ENCODE measurements at places on chromosomes 5 and 9.

- DNase-seq, result no peak
Measured at GRCh38 chr9:84993105-84993504, 323.6 kb downstream of the NTRK2 start.

DNA sequence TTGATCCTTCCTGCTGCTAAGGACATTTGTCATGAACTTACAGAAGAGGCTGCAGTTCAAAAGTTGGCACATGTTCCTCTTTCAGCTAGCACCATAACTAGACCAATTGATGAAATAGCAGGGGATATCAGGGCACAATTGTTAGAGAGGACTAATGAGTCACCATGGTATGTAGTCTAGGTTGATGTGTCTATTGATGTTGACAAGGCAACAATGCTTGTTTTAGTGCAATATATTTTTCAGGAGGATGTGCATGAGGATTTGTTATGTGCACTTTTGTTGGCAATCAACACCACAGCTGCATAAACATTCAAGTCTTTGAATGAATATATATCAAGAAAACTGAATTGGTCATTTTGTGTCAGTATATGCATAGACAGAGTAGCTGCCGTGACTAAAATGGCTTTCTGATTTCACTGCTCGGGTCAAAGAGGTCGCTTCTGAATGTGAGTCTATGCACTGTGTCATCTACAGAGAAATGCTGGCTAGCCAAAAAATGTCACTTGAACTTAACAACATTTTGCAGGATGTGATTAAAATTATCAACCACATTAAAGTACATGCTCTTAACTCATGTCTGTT lies 68.0 kb downstream of the FGF10 start:
- DNase-seq, result no peak

DNA sequence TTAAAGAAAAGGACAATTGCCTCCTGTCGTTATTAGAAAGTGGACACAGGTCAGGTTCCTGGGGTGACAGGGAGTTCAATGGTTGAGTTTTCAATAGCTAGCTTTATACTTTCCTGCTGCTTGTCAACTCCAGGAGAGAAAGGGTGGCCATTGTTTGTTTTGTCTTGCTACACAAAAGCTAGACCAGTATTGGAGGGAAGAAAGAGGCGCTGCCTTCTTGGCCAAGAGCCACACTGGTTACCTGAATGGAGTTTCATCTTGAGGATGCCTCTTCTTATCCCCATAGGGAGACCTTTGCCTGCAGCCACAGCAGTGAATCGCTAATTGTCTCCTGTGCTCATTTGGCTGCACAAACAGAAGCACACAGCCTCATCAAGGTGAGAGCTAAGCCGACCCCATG lies 279.4 kb upstream of the GRIA1 start:
- DNase-seq, result no peak

DNA sequence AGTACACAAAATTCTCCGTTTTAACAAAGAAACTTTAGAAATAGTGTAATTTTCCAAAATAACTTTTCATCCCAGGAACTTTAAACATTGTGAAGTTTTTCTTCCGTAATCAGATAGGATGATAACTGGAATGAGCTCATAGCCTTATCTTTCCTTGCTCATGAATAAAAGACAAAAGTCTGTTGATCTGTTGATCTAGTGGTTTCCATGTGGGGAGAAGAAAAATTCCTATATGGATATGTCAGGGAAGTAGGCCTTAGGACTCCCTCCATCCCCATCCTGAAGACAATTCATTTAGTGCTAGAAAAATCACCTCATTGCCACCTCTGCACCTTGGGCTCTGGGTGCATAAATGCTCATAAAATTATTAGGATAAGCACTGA lies 266.6 kb downstream of the SMARCA2 start:
- no peak for DNase-seq

GRCh38 chr5:74462356-74462755 lies 178.2 kb downstream of the ENC1 start:
- no peak for DNase-seq

DNA sequence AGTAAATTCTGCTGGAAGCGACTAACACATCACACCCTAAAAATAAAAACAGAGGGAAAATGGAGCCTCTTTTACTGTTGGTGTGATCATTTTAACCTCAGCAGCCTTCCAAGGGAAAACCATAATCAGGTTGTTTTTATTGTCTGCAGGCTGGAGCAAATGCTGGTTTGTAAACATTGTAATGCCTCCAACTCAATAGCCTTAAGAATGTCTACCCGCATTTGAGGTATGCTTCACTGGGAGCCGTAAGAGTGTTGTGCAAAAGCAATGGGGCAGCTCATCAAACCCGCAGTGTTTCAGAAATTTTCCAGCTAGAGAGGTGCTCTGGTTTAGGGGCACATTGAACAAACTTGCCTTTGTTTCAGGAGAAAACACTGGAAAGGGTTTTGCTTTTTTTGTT lies 17.0 kb downstream of the NIM1K start:
- no peak for DNase-seq

GRCh38 chr9:72150661-72151060 lies 1.4 kb downstream of the GDA start:
- no peak for DNase-seq

- DNase-seq, result no peak
Measured at GRCh38 chr5:111144352-111144930, 52.3 kb downstream of the WDR36 start.

DNA sequence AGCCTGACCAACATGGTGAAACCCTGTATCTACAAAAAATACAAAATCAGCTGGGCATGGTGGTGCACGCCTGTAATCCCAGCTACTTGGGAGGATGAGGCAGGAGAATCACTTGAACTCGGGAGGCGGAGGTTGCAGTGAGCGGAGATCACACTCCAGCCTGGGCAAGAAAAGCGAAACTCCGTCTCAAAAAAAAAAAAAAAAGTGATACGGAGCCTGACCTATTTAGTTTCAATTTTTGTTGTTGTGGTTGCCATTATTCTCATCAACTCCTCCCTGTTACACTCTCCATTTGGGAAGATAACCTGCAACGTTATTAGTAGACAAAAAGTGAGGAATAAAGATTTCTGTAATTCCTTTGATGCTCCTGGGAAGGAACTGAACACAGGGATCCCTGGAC lies 1.3 kb downstream of the STOM start:
- DNase-seq, result no peak

- no peak for DNase-seq
Measured at GRCh38 chr9:117149996-117150395, 264.9 kb downstream of the ASTN2 start.

- no peak for DNase-seq
Measured at GRCh38 chr9:137053944-137054931, at the start of gene ENTPD2. Gene ENTPD2 (minus strand): TSS chr9:137054061. CDS start chr9:137053997, 64 bp downstream.

- DNase-seq, result no peak
Measured at GRCh38 chr9:79264511-79265355, 307.0 kb upstream of the TLE4 start.

DNA sequence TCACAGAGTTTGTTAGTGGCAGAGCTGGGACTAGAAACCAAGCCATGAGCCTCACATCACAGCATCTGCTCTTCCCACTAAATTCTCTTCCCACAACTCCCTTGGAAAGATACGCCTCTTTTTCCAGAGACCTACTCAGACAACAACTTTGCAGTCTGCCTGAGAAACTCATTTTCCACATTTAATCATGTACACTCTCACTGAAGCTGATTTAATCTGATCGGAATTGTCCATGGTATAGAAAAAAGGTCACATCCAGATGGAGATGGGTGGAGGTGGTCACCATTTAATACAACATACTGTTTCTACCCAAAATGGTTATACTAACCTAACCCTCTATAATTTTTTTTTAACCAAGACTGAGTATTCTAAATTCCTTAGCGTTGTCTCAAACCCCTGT lies 366.2 kb downstream of the ENC1 start:
- DNase-seq, result no peak

DNA sequence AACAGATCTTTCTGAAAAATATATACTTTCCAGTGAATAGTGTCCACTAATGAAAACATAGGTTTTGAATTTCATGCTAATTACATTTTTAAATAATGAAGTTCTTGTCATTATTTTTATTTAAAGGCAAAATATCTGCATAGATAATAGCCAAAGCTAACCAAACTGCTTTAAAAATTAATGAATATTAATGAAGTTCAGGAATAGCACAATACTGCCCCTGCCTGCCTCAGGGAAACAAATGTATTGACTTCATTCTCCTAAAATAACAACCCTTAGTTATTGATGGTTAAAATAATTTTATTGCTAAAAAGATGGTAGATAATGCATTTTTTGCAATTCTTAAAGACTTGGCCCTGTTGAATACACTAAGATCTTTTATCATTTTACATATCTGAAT lies 103.6 kb upstream of the SSBP2 start:
- no peak for DNase-seq

GRCh38 chr9:79889369-79889768 lies 317.6 kb downstream of the TLE4 start:
- no peak for DNase-seq

DNA sequence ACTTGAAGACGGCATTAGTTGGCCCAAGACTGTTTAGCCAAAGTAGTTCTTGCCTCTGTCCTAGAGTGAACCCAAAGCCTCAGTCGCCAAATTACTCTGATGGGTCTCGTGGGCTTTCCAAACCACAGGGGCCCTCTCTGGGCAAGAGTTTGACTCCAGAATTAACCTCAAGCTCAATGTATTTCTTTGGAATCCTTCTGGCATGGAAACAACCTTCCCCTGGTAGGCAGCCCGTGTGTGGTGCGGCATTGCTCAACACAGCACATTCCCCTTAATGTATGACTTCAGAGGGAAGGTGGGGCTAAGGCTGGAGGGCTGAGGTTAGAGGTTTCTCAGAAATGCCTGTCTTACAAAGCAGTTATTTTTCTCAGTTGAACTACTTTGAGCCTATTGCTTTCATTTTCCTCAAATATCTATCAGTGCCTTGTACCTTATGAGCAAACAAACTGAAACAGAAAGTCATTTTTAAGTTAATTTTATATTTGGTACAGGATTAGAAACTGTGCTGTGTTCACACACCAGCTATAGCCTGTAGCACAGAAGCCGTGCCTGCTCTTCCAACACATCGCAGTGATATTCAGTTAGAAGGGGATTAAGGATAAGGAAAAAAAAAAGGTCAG lies 123.9 kb upstream of the HAPLN1 start:
- no peak for DNase-seq

- DNase-seq, result no peak
Measured at GRCh38 chr5:78813906-78814530, 165.4 kb upstream of the LHFPL2 start.

GRCh38 chr5:35854248-35854647 lies 2.4 kb upstream of the IL7R start:
- DNase-seq, result no peak

GRCh38 chr5:124021066-124021641 lies 509.2 kb downstream of the CSNK1G3 start:
- DNase-seq, result no peak

- DNase-seq, result no peak
Measured at GRCh38 chr5:43255704-43256103, 57.5 kb downstream of the HMGCS1 start.

DNA sequence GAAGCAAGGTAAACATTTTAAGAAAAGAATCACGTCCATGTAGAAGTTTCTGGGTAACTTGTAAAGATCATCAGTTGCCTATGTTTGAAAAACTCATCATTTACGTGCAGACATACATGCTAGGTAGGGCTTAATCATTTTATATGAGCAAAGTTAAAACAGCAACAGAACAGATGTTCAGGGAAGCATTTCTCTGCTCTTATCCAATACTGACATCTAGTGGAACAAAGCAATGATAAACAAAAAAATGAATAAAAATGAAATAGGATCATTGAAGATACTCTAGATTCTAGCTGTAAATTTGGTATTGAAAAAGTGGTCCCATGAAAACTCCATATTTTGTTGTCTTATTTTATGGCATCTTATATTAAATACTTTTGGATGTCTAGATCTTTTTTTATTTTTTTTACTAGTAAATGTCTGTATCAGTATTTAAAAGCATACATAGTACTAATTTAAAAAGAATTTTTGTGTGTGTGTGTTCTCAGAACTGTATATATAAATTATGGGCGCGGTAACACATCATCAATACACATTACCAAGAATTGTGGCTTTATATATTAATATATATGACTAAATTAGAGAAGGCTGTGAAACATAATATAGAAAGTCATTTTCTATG lies 1050.2 kb downstream of the CDH12 start:
- DNase-seq, result no peak

GRCh38 chr9:5846501-5846921 lies 13.6 kb upstream of the ERMP1 start:
- no peak for DNase-seq

- no peak for DNase-seq
Measured at GRCh38 chr5:171127314-171127713, 181.7 kb upstream of the TLX3 start.

DNA sequence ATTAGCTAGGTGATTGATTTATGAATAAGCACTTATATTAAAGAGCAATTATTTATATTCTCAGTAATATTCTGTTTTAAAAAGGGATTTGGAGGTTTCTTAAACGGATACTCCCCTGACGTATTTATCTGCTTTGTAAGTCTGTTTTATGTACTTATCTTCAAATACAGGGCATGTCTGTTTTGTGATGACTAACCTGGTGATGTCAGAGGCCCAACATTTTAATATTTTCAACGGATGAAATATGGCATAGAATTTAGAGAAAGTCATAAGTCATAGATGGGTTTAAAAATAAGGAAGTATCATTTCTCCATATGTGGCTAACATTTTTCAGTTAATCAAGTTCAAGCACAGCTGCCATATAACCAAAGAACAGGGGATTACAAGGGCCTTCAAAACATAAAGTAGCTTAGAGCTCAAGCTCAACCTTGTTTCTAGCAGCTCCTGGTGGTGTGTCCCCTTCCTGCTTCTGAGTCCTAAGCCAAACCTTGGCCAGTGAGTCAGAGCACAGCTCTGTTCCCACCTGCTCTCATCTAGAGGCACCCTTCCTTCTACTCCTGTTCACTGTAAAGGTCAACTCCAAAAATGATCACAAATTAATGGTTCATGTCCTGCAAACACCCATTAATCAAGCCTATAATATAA lies 131.4 kb downstream of the OXCT1 start:
- DNase-seq, result no peak

GRCh38 chr9:127415657-127416056 lies 8.5 kb upstream of the ZNF79 start:
- DNase-seq, result no peak
